T-helper 2 cell treated with Interferon-gamma antibody and Interleukin-4, amounts not matched to agents 100 ng/mL and 5 ng/mL, for 36 hours (primary cell): ENCODE measurements at places on chromosomes 11 and 22. TPM values are rescaled to one million over a fixed set of nuclear protein-coding genes. Genes with fewer than 3 reads are reported as not detected.

SLCO2B1 gene
- total RNA-seq = 0.05 TPM in 1 of 2 replicates, not detected in the other

OR10A5 gene
- not detected in 2 replicates for total RNA-seq

JAML gene
- total RNA-seq = 73.7 and 78.9 TPM in 2 replicates

BTBD10 gene
- 24.7 and 26.5 TPM in 2 replicates for total RNA-seq

GDPD4 gene
- total RNA-seq = not detected in 2 replicates

NPAS4 gene
- 0.27 and 0.61 TPM in 2 replicates for total RNA-seq

CRYBA4 gene
- not detected in 2 replicates for total RNA-seq

NUCB2 gene
- 207 and 210 TPM in 2 replicates for total RNA-seq

KRTAP5-8 gene
- 0.16 TPM in 1 of 2 replicates, not detected in the other for total RNA-seq

TBX1 gene
- total RNA-seq = 0.11 and 0.36 TPM in 2 replicates

C11orf21 gene
- 39.5 and 40.8 TPM in 2 replicates for total RNA-seq

ZNF280B gene
- 3.1 and 3.3 TPM in 2 replicates for total RNA-seq

TMEM151A gene
- total RNA-seq = not detected in 2 replicates

GGT5 gene
- 0.11 TPM in 1 of 2 replicates, not detected in the other for total RNA-seq

USP2 gene
- total RNA-seq = 0.41 and 0.57 TPM in 2 replicates

MOB2 gene
- total RNA-seq = 39.6 and 41.3 TPM in 2 replicates

GRM5 gene
- not detected in 2 replicates for total RNA-seq

HTR3A gene
- total RNA-seq = not detected in 2 replicates

GP1BB gene
- total RNA-seq = not detected in 2 replicates

UBASH3B gene
- 22.9 and 24.8 TPM in 2 replicates for total RNA-seq

SCARF2 gene
- total RNA-seq = 1.0 and 1.1 TPM in 2 replicates

OR8D4 gene
- total RNA-seq = not detected in 2 replicates

RTN4R gene
- 1.5 and 1.9 TPM in 2 replicates for total RNA-seq

UBQLN3 gene
- total RNA-seq = not detected in 2 replicates

ZNF214 gene
- not detected in 2 replicates for total RNA-seq

OLFML1 gene
- total RNA-seq = not detected in 2 replicates

PGA4 gene
- not detected in 2 replicates for total RNA-seq

INS gene
- total RNA-seq = not detected in 2 replicates

SPON1 gene
- total RNA-seq = 1.1 and 1.3 TPM in 2 replicates

DAGLA gene
- 0.07 and 0.09 TPM in 2 replicates for total RNA-seq

DNAJB7 gene
- total RNA-seq = not detected in 2 replicates

SYT12 gene
- total RNA-seq = not detected in 2 replicates

DMC1 gene
- 12.5 and 13.0 TPM in 2 replicates for total RNA-seq

OR52N4 gene
- 0.52 and 0.57 TPM in 2 replicates for total RNA-seq

GAL3ST1 gene
- total RNA-seq = not detected in 2 replicates

OR10A2 gene
- not detected in 2 replicates for total RNA-seq

TRIM3 gene
- 7.5 and 10.7 TPM in 2 replicates for total RNA-seq

HPX gene
- total RNA-seq = 0.18 and 0.36 TPM in 2 replicates

HBG1 gene
- total RNA-seq = not detected in 2 replicates

TP53AIP1 gene
- total RNA-seq = not detected in 2 replicates
